Left lung (tissue), 14 donors: ENCODE measurements at places on chromosomes 7 and 10. TPM values are rescaled to one million over a fixed set of nuclear protein-coding genes. Genes with fewer than 3 reads are reported as not detected.
A peak's percentile ranks its signal among the peaks of the same experiment; 100 is the strongest.

Gene PRSS2
- total RNA-seq, result 13.1 TPM

Gene AQP1
- total RNA-seq, result 567 TPM

Gene GNGT1
- total RNA-seq, result not detected

Gene FGF8
- not detected for total RNA-seq

Gene TMEM178B
- 0.16 TPM for total RNA-seq

Gene TACR2
- total RNA-seq, result 0.55 TPM

Gene OPN1SW
- not detected for total RNA-seq

DNA sequence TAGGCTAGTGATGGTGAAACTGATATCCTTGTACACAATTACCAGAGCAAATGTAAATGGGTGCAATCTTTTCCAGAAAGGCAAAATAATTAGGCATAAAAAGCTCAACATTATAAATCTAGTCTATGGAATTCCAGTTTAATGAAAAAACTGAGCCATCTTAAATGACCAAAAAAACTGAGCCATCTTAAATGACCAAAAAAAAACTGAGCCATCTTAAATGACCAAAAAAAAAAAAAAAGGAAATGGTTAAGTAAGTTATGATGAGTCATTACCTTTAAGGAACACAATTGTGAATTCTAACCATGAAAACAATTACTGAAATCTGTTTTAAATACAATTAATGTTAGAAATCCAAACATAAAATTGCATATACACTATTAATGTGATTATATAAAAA is 25.3 kb downstream of the USP6NL start:
- H3K4me3 ChIP-seq, result no peak overlapping the region
- no peaks in the 10 kb centered on the region for H3K36me3 ChIP-seq

- H3K4me1 ChIP-seq, result peaks cover 10% of the 10 kb centered on the region
- H3K36me3 ChIP-seq, result no peaks in the 10 kb centered on the region
- DNase-seq, result no peak
- no peaks in the 10 kb centered on the region for H3K27me3 ChIP-seq
These were observed 1.7 kb downstream of the CCSER2 start for GRCh38 chr10:84329986-84330651.

GRCh38 chr10:79084012-79084971 is 15.5 kb downstream of the ZMIZ1 start:
- peak; percentile 84 for DNase-seq
- no peaks in the 10 kb centered on the region for H3K36me3 ChIP-seq
- H3K4me3 ChIP-seq, result no peak overlapping the region
- H3K4me1 ChIP-seq, result peaks cover 100% of the 10 kb centered on the region
- peak overlapping the region; percentile 90 for H3K27ac ChIP-seq

GRCh38 chr10:103512591-103513379 is 19.3 kb downstream of the NEURL1 start:
- H3K4me1 ChIP-seq, result peaks cover 4% of the 10 kb centered on the region
- H3K27me3 ChIP-seq, result no peaks in the 10 kb centered on the region
- no peaks in the 10 kb centered on the region for H3K36me3 ChIP-seq
- DNase-seq, result no peak
- no peak overlapping the region for H3K27ac ChIP-seq

DNA sequence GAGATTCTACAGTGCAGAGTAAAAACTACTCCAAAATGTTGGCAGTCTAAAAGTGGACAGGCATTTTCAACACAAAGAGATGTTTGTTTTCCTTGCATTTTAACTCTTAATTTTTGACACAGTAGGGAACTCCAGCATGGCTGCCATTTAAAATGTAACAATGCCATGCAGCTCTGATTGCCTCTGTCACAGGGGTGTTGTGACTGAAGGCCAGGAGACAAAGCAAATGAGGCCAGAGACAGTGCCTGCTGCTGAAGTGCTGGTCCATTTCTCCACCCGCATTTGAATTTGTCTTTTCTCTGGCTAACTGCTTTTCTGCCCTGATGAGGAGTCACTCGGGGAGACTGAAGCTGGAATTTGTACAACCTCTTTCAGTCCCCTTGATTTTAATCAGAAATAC is 710.6 kb upstream of the GALNT17 start:
- H3K4me3 ChIP-seq, result no peak overlapping the region
- H3K27ac ChIP-seq, result no peak overlapping the region
- no peaks in the 10 kb centered on the region for H3K27me3 ChIP-seq
- H3K36me3 ChIP-seq, result no peaks in the 10 kb centered on the region
- DNase-seq, result no peak
- H3K4me1 ChIP-seq, result no peaks in the 10 kb centered on the region

- no peak for DNase-seq
- no peaks in the 10 kb centered on the region for H3K36me3 ChIP-seq
These were observed 372.3 kb upstream of the MYO3A start for GRCh38 chr10:25561758-25562157.

GRCh38 chr10:94398762-94399161 is 3.6 kb upstream of the TBC1D12 start:
- H3K4me3 ChIP-seq, result no peak overlapping the region
- peaks cover 66% of the 10 kb centered on the region for H3K27me3 ChIP-seq
- no peak for DNase-seq
- no peaks in the 10 kb centered on the region for H3K4me1 ChIP-seq
- no peak overlapping the region for H3K27ac ChIP-seq

- peak overlapping the region; percentile 44 for H3K27ac ChIP-seq
- H3K4me1 ChIP-seq, result peaks cover 52% of the 10 kb centered on the region
- no peak for DNase-seq
- H3K27me3 ChIP-seq, result no peaks in the 10 kb centered on the region
- H3K36me3 ChIP-seq, result no peaks in the 10 kb centered on the region
These were observed 441 bp downstream of the FBH1 start for GRCh38 chr10:5890452-5890915.
